ENCODE measurements at places on chromosomes 6 and 20.
A peak's percentile ranks its signal among the peaks of the same experiment; 100 is the strongest.

DNA sequence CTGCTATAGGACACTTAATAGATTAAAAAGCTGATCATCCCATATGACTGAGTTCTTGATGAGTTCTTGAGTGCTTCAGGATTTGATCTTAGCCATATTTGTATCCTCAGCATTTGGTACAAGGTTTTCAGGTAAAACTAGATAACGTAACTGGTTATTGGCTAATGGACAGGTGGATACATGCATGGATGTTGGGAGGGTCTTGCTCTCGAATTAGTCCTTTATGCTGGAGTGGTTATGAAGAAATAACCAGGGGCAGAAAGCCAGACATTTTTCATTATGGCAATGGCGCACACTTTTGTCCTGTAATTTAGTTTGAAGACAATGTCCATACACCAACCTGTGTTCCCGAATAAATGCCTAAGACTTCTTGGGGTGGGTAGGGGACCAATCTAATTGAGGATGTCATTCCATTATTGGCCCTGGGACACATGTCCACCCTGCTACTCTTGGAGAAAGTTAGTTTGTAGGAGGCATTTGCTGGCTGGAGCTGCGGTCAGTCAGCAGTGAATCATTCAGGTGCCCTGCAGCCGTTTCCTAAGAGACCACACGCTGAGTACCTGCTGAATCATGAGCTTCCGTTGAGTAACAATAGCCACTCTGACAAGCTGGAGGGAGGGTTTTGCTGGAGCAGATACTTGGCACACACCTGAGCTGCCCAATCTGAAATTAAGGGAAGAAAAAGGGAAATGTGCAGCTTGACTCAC, 194.4 kb downstream of the FOXA2 start:
- DNase-seq = peak; percentile 72

DNA sequence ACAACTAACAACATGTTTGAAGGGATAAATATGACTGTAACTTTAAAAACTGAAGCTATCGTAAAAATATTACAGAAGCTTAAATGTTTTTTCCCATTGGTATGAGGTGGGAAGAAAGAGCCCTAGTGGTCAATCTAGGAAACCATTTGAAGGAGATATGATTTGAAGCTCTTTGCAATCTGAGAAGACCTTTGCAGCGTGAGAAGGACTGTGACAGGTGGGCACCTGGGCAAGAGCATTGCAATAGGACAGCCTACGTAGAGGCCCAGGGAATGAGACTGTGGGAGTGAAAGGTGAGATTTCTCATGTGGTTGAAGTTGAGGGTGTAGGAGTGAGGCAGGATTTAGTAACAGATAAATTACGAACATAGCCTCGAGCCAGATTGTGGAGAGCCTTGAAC, 108.0 kb upstream of the PDE7B start:
- no peak for DNase-seq

DNA sequence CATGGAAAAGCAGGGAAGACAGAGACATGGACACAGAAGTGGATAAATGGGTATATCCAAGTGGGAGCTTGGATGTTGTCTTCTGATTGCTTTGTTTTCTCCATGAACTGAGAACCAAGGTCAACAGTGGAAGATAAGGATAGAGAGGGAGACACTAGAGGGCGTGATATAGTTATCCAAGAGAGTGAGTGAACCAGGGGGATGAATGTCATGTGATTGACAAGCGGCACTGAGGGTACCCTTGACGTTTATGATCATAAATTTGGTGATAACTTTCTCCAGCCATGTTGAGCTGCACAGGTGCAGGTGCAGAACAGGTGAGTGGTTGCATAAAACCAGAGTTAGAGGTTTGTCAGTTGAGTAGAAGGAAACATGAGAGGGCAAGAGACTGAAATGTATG, 20.7 kb downstream of the EBF4 start:
- DNase-seq = no peak

GRCh38 chr6:13304580-13305260, 23.6 kb downstream of the TBC1D7 start:
- DNase-seq = no peak

DNA sequence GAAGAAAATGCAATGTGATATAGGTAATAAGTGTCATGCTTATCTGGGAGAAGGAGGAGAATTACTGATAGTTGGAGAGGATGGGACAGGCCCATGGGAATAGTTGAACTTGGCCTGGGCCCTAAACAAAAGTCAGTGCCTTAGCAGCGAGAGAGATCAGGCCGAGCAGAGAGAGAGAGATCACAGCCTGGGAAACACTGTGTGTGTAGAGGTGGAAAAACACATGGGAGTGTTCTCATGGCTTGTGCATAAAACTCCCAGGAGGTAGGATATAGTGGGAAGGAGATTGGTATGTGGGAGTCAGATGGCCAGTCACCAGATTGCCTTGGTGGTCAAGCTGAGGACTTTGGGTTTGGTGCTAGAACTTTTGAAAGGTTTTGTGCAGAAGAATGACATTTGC, 47.6 kb downstream of the FIG4 start:
- DNase-seq = no peak

DNA sequence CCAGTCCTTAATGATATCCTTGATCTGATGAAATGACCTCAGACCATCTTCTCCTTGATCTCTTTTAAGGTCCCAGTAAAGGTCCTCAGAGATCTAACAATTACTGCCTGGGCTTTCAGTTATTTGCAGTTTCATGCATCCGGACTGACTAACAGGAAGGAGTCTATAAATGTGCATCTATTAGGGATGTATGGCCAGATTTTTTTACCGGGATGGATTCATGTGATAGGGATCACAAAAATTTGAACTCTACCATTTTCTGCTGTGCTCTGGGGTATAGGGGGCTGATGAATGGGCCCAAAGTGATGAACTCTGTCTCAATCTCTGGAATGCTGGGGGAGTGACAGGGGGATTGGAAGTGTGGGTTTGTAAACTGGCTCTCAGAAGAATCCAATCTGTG, 36.2 kb upstream of the SCUBE3 start:
- no peak for DNase-seq

DNA sequence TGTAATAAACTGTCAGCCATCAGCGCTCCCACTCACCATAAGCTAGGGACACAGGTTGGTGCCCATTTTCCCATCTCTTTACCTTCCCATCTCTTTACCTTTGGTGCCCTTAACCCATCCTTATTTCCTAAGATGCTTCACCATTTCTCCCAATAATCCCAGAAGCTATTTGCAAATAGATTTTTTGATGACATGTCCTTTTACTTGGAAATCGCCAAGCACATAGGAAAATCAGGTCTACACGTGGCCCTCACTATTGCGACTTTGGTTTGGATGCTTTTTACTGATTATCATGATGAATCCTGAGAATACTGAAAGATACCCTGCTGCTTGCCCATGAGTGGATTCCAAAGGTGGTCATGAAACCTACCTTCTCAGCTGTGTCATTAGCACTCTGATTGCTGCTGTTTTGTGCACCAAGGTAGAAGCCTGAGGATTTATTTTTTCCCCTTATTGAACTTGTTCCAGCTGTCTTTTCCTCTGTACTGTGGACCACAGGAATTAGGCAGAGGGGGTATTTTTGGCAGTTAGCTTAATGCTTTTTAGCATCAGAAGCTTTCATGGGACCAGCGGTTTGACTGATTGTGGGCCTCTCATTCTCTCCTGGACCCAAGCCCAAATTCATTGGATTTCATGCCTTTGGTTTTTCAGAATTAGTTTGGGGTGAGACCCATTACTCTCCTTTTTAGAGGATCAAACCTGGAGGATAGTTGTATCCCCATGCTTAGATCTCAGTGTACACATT, 229.6 kb upstream of the RIN2 start:
- DNase-seq = no peak

GRCh38 chr6:8420031-8420588, 15.2 kb downstream of the SLC35B3 start:
- DNase-seq = no peak

DNA sequence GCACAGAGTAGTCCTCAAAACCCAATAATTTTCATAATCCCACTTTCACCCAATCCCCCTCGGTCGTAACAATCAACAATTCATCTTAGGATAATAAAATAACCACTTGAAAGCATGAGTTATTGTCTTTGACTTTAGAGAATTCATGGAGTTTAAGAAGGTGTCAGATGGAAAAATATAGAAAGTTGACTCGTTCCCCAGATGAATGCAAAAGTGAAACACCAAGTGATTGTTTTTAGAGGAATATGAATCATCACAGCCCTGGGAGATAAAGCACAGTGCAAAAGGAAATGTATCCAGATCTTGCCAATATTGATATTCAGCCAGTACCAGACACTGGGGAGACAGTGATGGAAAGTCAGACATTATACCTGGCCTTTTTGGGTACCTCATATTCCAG, 860.5 kb downstream of the DHX35 start:
- no peak for DNase-seq

DNA sequence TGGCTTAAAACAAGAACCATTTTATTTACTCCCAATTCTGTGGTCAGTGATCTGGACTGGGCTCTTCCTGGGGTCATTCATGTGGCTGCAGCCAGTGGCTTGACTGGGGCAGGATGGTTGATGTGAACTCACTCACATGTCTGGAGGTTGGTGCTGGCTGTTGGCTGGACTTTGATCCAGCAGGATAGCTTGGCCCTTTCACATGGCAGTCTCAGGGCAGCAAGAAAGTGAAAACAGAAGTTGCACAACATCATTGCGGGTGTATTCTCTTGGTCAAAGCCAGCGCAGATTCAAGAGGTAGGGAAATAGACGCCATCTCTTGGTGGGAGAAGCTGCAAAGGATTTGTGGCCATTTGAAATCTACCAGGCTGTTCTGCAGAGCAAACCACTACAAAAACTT, 77.2 kb downstream of the MDGA1 start:
- DNase-seq = no peak

GRCh38 chr6:168113226-168113625, 34.2 kb upstream of the FRMD1 start:
- DNase-seq = no peak

- peak; percentile 41 for DNase-seq
Measured at GRCh38 chr6:81075974-81076373, 676.5 kb downstream of the TENT5A start.

DNA sequence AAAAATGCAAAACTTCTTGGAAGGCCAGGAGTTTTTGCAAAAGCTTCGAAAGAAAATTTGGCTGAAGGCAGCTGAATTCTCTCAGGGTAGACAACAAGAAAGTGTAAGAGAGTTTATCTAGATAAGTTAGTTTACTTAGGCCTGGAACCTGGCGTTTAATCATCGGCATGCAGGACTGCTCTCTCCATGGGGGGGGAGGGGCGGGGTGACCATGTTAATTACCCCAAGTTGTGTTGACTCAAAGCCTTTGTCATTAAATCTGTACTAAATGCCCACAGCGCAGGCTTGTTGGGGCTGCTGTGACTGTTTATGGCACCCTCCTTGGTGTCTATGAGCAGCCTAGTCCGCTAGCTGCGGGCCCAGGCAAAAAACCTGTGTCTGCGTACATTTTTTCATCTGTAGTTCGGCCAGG, 20.1 kb upstream of the ZNF451 start:
- peak; percentile 73 for DNase-seq

- peak; percentile 22 for DNase-seq
Measured at GRCh38 chr20:53708129-53708968, 114.7 kb upstream of the ZNF217 start.

DNA sequence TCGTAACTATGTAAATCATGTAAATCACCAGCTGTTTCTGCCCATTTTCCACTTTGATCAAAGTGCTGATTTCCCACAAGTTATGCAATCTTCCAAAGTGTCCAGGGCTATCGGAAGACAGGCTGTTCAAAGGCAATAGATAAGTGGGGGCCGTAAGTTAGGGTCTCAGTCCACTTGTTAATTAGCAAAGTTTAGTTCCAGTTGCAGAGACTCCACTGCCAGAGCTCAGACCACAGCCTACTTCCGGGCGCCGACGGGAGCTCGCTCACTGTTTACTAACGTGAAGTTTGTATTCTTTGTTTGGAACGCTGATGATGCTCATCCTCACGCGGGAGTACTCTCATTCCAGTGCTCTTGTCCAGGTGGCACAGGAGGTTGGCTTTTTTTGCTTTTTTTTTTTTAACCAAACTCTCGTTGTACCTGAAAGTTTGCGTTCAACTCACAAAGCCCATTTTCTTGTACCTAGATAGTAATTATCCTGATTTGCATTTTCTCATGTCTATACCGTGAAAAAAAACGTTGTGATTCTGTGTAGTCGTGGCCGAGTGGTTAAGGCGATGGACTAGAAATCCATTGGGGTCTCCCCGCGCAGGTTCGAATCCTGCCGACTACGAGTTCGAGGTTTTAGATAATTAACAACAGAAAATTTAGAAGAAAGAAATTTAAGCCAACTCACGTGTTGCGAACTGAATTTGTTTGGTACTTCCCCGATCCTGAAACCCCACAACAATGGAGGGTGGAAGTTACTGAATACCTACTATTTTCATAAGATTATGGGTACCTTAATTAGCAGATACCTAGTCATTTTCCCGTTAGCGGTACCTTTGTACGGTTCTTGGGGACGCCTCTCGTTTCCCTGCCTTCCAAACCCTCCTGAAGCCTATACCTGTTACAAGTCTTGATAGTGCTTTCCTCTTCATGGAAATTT, 29.9 kb upstream of the ZNF184 start:
- DNase-seq = peak; percentile 92

- DNase-seq = no peak
Measured at GRCh38 chr6:76697585-76697984, 625.1 kb upstream of the IMPG1 start.

- DNase-seq = no peak
Measured at GRCh38 chr6:123127807-123128206, 131.8 kb downstream of the CLVS2 start.

GRCh38 chr6:1949538-1949937, 295.9 kb downstream of the GMDS start:
- DNase-seq = no peak

DNA sequence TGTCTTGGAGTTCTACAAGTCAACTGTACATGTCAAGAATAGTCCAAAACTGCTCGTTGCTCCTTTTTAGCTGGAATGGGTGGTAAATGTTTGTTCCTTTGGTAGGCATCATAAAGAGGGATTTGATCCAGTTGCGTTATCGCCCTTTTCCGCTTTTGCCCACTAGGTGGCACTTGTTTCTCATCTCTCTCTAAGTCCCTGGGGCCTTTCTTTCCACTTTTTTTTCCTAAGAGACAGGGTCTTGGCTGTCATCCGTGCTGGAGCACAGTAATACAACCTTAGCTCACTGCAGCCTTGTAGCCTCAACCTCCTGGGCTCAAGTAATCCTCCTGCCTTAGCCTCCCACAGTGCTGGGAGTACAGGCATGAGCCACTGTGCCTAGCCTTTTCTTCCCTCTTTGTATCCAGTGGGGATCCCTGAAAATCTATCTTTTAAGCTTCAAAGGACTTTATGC, 20.7 kb downstream of the GTPBP2 start:
- peak; percentile 83 for DNase-seq

DNA sequence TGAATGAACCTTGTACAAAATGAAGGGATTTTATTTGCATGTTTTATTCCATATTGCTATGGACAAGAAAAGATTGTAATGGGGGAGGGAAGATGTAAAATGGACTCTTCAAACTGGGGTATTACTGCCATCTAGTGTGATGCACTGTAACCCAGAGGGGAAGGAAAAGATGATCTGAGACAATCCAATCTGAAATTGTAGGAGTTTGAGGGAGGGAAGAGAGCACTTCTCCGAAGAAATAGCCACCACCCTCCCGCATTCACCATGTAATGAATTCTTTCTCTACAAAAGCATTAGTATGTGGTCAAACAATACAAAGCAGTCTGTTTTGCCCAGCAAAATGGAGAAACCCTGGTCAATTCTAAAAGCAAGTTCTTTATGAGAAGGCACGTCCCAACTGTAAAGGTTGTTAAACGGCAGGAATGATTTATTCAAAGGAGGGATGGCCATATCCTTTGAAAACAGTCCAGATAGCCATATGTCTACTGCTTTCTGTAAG, 679.5 kb upstream of the NRSN1 start:
- no peak for DNase-seq

All from ELF-1 (cell line).